ENCODE measurements at places on chromosomes 13 and 19.

GRCh38 chr13:21932996-21933395 is 262.1 kb downstream of the FGF9 start:
- DNase-seq, result no peak

- DNase-seq, result no peak
Measured at GRCh38 chr13:106526738-106527444, 8.6 kb downstream of the EFNB2 start.

DNA sequence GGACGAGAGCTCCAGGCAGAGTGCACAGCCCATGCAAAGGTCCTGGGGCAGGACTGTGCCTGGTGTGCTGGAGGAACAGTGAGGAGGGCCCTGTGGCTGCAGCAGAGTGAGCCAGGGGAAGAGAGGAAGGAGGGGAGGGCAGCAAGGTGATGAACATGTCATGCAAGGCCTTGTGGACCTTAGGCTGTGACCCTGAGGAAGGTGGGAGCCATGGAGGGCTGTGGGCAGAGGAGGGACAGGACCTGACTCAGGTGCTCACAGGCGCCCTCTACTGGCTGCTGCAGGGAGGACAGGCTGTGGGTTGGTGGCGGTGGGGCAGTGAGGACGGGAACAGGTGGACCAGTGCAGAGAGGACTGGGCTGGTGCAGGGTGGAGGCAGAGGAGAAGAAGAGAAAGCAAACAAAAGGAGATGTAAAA is 170.3 kb downstream of the PTPRS start:
- no peak for DNase-seq

DNA sequence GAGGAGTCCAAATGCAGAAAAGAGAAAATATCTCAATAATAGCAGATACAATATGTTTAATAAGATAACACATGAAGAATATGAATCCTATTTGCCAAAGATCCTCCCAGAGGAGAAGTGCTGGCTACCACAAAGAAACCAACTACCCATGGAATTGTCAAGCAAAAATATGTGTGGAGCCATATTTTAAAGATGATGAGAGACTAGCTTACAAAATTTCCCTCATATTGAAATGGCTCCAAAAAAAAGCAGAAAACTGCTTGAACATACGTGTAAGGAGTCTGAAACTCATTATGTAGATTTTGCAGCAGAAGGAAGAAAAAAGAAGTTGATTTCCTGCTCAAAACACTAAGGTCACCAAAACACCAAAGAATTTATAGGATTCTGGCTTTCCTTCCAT is 94.2 kb downstream of the USP12 start:
- DNase-seq, result no peak

DNA sequence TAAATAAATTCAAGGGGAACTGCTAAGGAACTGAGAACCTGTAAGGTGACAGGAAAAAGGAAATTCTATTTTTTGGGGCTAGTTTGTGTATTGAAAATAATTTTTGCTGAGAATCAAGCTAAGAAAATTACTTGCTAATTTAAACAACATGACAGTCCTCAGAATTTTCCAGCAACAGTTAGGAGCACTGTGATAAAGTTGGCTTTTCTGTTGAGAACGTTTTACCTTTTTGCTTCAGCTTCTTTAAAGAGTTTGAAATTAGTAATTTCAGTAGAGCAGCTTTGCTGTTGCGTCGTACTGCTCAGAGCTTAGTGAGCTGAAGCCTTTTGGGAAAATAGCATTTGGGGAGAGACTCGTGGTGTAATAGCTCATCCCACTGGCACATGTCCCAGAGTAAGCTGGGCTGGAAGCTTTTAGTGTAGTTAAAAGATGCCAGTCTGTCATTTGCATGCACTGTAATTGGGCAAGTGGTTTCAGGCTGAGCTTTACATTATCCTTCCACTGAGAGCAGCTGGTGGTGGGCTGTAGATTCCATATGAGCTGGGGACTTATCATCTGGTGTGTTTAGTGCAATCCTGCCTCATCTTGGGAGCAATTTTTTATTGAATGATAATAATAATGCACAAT is 69.8 kb downstream of the LRCH1 start:
- peak; percentile 95 for DNase-seq

GRCh38 chr13:79987761-79988160 is 353.2 kb downstream of the SPRY2 start:
- DNase-seq, result no peak

- no peak for DNase-seq
Measured at GRCh38 chr13:29522044-29522685, 73.3 kb downstream of the SLC7A1 start.

DNA sequence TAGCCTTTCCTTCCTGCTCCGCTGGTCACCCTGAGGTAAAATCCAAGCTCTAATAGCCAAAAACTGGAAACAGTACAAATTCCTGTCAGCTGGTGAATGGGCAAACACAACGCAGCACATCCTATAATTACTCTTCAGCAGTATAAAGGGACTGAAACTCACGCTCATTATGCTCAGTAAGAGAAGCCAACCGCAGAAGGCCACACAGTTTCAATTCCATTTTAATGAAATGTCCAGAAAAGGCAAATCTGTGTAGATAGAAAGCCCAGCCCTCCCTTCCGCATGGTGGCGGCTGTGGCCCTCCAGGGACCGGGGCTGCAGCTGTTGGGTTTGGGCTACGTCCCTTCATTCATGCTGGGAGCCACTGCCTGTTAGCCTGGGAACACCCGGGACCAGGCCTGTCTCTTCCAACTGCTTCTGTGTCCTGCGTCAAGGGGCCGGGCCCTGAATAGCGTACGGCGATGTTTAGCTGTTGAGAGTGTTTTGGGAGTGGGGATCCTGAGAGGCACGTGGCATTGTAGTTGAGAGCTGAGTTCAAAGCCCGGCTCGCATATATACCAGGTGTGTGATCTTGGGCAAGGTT is 23.5 kb downstream of the NKPD1 start:
- no peak for DNase-seq

DNA sequence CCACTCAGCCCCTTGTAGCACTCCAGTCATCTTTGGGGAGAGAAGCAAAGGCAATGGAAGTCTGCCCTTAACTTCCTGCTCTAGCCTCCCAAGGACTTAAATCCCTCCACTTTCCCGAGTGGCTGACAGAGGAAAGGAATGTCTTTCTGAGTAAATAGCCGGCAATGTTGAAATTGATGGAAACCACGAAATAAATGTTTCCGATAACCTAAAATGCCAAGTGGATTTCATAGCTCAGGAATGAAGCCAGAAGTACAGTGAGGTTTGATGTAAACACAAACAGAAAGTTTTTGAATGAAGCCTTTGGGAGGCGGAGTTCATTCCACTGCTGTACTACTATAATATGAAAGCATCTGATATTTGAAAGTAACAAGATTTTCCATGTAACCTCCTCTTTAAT is 14.0 kb upstream of the TBC1D4 start:
- no peak for DNase-seq

- DNase-seq, result no peak
Measured at GRCh38 chr19:41356984-41357739, 3.4 kb upstream of the TGFB1 start.

DNA sequence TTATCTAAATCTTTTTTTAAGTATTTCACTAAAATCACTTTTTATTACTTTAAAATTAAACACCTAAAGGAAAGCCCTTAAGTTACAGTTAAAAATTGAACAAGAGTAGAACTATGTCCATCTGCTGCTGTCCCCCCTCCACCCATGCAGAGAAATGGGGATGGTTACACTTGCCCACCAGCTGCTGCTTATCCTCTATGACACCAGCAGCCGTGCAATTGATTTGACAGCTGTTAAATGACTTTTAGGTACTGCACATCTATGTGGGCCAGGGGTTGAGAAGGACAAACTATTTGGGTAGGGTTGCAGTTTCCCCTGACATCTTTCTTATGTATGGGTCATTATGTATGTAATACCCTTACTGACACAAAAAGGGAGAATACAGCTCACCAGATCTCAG is 77.2 kb downstream of the TBC1D4 start:
- DNase-seq, result peak; percentile 33

DNA sequence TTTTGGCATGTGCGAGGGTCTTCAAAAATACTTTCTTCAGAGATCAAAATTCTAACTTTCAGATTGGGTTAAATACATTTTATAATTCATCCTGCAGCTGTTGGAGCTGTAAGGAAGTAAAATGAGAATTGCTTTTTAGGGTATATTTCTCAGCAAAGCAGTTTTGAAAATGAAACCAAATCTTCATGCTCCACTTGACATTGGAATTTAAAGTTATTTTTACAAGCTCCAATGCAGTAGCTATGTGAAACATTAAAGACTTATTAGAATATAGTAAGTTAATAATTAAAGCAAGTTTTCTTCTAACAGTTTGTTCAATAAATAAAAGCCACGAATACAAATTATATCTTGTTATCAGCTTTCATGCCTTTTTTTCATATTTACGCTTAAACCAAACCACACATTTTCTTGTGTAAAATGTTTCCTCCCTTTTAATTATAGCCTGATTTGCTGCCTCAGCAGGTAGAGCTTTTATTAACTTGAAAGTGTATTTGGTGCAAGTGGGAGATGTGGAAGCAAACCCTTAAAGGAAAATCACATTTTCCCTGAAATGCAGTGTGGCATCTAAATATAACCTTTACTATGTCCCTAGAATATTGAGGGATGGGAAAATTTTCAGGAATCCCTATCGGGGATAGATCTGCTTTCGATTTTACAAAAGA is 12.4 kb upstream of the MICU2 start:
- no peak for DNase-seq

- no peak for DNase-seq
Measured at GRCh38 chr13:96377835-96378234, 287.9 kb downstream of the HS6ST3 start.

GRCh38 chr13:32454886-32455593 is 27.1 kb upstream of the N4BP2L1 start:
- no peak for DNase-seq

- no peak for DNase-seq
Measured at GRCh38 chr19:12786141-12786870, 5.0 kb upstream of the JUNB start.

GRCh38 chr19:38291855-38292254 is 12.2 kb upstream of the C19orf33 start:
- DNase-seq, result no peak

- peak; percentile 91 for DNase-seq
Measured at GRCh38 chr19:5903624-5904351, at the start of gene NDUFA11. NDUFA11 (minus strand) TSS chr19:5903790; CDS start chr19:5903708, 82 bp downstream.

DNA sequence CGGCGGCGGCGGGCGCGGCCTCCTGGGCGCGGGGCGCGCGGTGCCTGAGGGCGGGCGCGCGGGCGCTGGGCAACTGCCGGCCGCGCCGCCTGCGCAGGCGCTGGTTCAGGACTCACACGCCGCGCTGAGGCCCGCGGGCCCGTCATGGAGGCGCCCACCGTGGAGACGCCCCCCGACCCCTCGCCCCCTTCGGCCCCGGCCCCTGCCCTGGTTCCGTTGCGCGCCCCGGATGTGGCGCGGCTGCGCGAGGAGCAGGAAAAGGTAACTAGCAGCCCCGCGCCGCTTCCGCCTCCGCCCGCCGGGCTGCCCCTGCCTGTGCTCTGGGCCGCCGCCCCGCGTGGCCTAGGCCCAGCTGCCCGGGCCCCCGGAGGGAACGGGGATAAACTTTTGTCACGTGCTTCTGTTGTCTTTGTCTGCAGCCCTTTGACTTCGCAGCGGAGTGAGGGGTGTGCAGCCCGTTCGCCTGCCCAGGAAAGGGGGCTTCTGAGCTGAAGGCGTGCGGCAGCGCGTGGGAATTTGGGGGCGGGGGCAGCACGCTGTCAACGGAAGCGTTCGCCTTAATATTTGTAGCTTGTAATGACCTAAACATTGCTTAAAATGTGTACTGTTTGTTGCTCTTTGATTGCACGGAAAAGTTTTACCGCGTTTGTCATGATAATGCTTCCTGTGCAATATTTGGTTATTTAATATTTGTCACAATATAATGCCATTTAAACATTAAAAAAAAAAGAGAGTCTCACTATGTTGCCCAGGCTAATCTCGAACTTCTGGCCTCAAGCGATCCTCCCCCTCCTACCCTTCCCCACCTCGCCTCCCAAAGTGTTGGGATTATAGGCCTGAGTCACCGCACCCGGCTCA is 594 bp downstream of the URI1 start:
- no peak for DNase-seq

DNA sequence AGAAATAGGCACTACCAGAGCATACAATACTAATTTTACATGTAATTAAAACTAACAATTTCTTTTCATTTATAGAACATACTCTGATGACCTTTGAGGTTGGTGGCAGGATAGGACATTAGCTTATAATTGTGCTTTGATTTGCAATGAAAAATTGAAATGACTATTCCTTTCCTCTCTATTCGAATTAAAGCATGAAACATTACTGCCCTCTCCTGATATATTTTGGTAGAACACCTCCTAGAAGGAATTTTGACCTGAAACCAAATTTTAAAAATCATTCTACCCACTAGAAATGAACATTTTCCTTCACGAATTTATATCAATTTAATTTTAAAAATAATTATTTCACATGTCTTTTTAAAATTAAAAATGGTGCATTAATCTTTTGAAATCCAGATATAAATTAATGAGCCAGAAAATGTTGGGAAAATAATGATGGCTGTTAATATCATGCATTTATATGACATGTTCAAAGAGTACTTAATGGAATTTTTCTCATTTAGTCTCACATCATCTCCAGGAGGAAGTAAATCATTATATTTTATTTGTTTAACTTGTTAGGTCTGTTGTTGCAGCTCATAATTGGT is 556.3 kb upstream of the ARGLU1 start:
- DNase-seq, result peak; percentile 28

GRCh38 chr19:17391371-17392151 is 2.4 kb downstream of the CCDC194 start:
- no peak for DNase-seq

GRCh38 chr13:27572234-27572901 is 48.0 kb downstream of the LNX2 start:
- DNase-seq, result no peak

DNA sequence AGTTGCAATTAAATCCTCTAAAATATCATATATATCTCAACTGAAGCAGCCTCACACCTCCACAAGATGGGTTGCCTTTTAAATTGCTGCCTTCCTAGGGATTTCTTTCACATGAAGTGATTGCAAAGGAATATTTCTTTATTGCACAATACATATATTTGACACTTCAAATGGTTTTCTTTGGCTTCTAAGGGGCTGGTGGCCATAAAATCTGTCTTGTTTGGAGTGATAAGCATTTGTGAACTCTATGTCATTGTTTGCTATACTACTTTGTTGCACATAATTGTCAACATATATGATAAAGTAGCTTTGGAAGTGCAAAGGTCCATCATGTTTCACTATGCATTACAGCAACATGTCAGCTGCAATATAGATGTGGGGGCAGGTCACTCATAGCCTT is 2380.9 kb downstream of the PCDH9 start:
- no peak for DNase-seq

DNA sequence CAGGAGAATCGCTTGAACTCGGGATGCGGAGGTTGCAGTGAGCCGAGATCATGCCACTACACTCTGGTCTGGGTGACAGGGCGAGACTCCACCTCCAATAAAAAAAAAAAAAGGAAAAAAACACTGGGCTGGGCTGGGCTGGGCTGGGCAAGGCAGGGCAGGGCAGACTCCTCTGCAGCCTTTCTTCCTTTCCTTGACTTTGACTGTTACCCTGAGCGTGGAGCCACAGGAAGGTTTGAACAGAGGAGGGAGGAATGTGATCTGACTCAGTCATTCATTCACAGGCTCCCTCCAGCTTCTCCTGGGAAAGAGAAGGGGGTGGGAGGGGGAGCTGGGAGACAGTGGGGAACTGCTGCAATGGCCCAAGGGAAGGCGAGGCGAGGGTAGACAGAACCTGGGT is 2.7 kb upstream of the ACTN4 start:
- no peak for DNase-seq

GRCh38 chr13:41780715-41781706 is 179.9 kb downstream of the VWA8 start:
- DNase-seq, result no peak

Measured in NCI-H524 treated with DMSO at 0.1 percent for 48 hours (cell line).